ENCODE measurements at places on chromosomes 2 and 18.

- DNase-seq, result no peak
Observed at GRCh38 chr2:48584551-48584950, 33.1 kb upstream of the GTF2A1L start.

GRCh38 chr2:67048314-67048713 lies 348.8 kb upstream of the ETAA1 start:
- DNase-seq, result no peak

- DNase-seq, result no peak
Observed at GRCh38 chr2:62719757-62720156, 14.2 kb downstream of the EHBP1 start.

DNA sequence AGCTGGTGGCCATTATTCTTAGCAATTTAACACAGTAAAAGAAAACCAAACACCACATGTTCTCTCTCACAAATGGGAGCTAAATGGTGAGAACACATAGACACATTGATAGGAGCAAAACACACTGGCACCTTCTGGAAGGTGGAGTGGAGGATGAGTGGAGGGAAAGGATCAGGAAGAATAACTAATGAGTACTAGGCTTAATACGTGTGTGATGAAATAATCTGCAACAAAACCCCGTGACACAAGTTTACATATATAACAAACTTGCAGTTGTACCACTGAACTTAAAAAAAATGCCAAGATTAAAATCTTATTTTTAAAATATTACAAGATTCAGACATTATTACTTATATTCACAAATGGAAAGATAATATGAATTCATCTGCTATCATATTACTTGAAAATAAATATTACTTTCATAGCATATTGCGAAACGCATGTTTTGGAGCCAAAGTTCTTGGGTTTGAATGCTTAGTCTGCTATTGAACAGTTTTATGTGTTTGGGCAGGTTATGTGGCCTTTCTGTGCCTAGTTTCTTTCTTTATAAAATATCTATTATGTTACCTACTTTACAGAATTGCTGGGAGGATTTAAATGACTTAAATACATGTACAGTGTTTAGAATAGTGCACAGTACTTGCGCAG lies 20.5 kb downstream of the ANKRD62 start:
- no peak for DNase-seq

GRCh38 chr2:235171550-235172031 lies 219.8 kb downstream of the SH3BP4 start:
- DNase-seq, result no peak

DNA sequence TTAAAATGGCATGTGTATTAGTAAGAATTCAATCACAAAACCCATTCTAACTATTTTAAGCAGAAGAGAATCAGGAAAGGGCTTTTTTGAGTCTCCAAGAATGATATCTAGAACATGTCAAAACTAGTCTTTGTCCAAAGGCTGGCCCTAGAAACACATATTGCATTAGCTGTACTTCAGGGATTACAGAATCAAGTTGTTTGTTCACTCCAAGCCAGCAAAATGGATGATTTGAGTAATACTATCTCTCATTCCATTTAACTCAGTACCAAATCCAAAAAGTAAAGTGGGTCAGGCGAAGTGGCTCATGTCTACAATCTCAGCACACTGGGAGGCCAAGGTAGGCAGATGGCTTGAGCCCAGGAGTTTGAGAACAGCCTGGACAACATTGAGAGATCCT lies 41.3 kb downstream of the ATF2 start:
- no peak for DNase-seq

DNA sequence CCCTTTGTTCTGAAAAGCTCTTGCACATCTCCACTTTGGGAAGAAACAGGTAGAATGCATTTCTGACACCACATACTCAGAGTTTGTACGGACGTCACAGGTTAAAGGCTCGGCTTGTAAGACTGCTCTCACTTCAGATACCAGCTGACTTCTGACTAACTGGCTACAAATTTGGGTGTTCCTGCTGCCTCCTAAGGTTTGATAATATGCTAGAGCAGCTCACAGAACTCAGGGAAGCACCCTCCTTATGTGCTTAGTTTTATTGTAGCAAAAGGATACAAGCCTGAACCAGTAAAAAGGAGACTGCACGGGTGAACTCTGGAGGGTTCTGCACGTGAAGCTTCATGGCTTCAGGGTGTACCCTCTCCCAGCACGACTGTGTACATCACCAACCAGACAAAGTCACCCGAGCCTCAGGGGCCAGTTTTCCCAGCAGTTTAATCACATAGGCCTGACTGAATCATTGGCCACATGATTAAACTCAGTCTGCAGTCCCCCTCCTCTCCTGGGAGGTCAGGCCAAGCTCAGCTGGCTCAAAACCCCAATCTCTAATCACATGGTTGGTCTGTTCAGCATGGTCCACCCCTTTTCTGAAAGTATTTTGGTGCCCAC lies 749.5 kb upstream of the RAB6C start:
- no peak for DNase-seq

DNA sequence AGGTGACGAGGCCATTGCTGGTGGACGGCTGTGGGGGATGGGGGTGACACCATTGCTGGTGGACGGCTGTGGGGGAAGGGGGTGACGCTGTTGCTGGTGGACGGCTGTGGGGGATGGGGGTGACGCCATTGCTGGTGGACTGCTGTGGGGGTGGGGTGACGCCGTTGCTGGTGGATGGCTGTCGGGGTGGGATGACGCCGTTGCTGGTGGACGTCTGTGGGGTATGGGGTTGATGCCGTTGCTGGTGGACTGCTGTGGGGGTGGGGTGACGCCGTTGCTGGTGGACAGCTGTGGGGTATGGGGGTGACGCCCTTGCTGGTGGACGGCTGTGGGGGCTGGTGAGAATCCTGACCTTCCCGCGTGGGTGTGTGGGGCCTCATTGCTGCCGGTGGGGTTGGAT lies 47.1 kb downstream of the CTDP1 start:
- DNase-seq, result no peak

GRCh38 chr18:74382481-74383017 lies 66.9 kb downstream of the C18orf63 start:
- DNase-seq, result no peak

GRCh38 chr2:105410554-105410953 lies 11.7 kb upstream of the FHL2 start:
- no peak for DNase-seq

DNA sequence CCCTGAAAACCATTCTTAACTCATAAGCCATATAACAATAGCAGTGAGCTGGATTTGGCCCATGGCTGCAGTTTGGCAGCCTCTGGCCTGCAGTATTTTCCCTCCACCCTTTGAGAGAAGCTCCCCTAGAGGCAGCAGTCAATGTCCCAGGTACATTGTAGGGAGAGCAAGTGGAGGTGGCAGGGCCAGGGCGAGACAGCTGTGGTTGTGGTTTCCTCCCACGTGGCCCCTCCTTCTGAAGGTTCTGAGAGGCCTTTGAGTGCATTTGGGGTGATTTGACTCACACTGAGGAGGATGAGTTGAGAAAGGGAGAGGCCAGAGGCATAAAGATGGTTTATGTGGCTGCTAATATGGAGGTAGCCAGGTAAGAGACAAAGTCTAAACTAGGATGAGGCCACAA lies 45.5 kb upstream of the LDAH start:
- peak; percentile 27 for DNase-seq

GRCh38 chr2:53334610-53335009 lies 433.0 kb upstream of the CHAC2 start:
- no peak for DNase-seq

- DNase-seq, result no peak
Observed at GRCh38 chr2:174607989-174608865, 10.6 kb upstream of the WIPF1 start.

- no peak for DNase-seq
Observed at GRCh38 chr18:76620321-76621170, 125.5 kb upstream of the ZNF516 start.

DNA sequence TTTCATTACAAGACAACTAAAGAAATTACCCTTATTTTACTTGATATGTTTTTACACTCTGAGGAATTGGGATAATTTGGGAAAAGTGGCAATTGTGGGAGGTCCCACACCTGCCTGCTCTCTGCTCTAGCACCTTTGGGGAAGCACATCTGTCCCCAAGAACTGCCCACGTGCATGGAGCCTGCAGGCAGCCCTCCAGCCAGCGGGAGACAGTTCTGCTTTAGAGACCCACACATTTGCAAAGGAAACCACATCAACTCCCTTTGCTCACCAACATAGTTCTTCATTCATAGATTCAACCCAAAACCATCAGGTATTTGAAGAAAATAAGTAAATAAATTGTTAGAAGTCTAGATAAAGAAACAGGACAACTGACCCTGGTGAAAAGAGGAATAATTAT lies 239.9 kb upstream of the ID2 start:
- no peak for DNase-seq

DNA sequence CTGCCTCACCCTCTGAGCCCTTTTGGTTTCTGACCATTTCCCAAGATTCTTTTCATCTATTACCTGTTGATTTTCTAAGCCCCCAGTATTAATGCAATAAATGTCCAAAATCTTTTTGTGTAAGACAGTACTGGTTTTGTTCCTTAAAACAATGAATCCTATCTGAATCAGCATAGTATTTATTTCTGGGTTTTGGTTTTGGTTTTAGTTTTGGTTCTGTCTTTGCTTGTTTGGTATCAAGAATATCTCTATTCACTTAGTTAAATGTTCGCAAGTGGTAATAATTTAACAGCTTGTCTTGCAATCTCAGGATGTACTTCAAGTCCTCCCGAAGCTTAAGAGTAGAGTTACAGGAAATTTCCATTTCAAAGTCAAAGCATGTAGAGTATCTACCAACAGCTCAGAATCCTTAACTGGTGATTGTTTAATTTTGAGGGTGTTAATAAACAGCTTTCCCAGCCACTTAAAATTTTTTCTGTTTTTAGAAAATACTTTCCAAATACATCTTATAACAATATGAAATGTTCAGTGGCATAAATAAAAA lies 67.7 kb upstream of the NEDD4L start:
- no peak for DNase-seq

DNA sequence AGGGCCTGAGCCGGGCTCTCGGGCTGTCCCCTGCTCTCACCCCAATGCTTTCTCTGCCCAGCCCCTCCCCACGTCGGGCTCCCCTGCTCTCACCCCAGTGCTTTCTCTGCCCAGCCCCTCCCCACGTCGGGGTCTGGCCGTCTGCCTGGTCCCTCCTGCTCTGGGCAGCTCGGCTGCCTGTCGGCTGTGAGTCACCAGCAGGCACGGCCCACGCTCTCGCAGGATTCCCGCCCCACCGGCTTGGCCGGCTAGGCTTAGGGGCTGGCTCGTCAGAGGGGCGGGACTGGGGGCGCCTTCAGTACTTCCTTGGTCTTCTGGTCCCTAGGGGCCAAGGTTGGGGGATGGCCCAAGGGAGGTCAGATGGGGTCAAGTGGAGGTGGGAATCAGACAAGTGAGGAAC lies 3.3 kb downstream of the BOK start:
- no peak for DNase-seq

DNA sequence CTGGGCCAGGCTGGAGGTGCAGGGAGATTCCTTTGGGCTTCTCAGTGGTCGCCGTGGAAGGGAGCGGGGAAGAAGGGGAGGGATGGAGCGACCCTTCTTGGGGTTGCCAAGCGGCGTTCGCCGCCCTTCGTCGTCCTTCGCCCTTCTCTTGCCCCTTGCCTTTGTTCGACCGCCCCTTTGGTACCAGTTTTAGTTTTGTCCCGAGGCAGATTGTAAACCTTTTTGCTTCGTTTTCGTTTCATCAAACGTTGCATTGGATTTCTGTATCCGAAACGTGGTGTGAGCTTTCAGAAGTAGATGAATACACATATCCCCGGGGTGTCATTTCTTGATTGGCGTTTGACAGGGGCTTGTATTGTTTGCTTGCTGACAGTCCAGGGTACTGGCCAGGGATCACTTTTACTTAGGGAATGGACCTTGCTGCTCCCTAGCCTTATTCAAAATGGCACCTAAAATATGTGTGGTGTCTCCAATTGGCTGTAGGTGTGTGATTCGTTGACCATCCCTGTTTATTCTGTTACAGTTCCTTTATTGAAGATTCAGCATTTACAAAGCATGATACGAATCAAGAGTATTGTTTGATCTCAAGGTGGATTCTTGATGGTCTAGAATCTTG lies 788 bp downstream of the USP14 start:
- DNase-seq, result no peak

DNA sequence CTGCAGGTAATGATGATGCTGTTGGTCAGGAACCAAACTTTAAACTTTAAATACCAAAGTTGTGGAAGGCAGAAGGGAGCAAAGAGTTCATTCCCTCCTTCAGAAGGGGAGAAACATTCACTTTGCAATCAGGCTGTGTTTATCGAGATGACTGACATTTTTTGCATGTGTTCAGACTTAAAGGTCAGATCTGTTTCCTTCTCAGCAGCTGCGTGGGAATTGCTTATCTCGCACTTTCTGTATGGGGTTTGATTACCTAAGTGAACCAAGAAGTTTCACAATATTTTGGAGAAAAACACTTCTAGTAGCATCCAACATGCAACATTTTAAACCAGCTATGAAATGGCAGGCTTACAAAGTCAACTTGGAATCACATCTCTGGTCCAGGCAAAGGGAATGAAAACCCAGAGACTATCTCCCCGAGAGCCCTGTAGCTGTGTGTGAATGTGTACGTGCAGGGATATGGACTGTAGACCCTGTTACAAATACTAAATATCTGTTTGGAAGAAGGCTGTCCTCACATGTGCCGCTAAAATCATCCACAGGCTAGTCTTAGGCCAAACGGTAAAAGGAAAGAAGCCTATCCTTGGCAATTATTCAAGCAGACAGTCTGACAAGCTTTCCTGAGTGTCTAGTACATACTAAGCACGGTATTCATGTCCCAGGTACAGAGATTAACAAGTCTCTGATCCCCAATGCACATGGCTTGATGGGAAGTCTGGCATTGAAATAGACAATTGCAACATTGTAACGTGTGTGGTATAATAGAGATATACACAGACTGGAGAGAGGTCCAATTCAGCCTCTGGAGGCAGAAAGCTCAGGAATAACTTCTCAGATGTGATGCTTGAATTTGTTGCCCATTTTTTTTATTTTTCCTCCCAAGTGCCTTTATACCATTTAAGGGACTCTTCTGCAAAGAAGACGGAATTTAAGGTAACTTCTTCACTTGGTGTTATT lies 483.1 kb downstream of the DPP10 start:
- DNase-seq, result no peak

- DNase-seq, result no peak
Observed at GRCh38 chr2:13014783-13015182, 298.0 kb downstream of the TRIB2 start.

- DNase-seq, result no peak
Observed at GRCh38 chr2:41000374-41000773, 548.5 kb upstream of the SLC8A1 start.

- DNase-seq, result no peak
Observed at GRCh38 chr2:151302404-151302803, 12.9 kb upstream of the NMI start.

GRCh38 chr2:72137498-72138010 lies 10.1 kb downstream of the CYP26B1 start:
- peak; percentile 59 for DNase-seq

All from activated T-cell treated with anti-CD3 and anti-CD28 coated beads for 4 hours (primary cell).